ENCODE measurements at places on chromosomes 6 and 20.

DNA sequence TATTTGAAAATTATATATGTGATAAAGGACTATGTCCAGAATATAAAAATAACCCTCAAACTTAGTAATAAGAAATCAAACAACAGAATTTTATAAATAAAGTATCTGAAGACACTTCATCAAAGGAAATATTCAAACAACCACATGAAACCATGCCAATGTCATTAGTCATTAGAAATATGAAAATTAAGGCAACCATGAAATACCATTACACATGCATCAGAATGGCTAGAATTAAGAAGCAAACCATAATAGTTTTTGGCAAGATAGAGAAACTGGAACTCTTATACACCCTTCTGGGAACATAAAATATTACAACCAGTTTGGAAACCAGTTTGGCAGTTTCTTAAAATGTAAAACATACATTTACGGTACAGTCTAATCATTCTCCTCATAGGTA is 137.2 kb upstream of the ADGRB3 start:
- DNase-seq: no peak

DNA sequence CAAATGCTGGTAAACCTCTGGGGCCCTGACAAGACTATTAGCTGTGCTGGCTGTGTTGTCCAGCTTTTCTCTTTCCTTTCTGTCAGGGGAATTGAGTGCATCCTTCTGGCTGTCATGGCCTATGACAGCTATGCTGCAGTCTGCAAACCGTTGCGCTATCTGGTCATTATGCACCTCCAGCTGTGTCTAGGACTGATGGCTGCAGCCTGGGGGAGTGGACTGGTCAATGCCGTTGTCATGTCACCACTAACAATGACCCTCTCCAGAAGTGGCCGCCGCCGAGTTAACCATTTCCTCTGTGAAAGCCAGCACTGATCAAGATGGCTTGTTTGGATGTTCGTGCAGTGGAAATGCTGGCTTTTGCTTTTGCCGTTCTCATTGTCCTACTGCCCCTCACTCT is 20.3 kb downstream of the OR2B6 start:
- DNase-seq: no peak

DNA sequence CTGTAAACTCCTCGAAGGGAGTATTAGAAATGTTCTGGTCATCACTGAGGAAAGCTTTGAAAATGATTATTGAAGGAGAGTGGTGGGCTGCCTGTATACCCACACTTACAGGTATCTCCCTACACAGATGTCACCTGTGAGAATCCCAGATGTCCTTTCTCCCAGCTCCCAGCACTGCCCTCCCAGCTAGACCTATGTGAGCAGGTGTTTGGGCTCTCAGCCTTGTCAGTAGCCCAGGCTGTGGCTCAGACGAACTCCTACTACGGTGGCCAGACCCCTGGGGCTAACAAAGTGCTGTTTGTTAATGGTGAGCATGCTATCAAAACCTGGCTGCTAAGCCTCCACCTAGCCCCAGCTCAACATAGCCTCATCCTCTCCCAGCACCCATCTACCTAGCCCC is 7.1 kb downstream of the PRSS16 start:
- no peak for DNase-seq

GRCh38 chr20:62524505-62524911 is 48.7 kb upstream of the GATA5 start:
- DNase-seq: no peak

DNA sequence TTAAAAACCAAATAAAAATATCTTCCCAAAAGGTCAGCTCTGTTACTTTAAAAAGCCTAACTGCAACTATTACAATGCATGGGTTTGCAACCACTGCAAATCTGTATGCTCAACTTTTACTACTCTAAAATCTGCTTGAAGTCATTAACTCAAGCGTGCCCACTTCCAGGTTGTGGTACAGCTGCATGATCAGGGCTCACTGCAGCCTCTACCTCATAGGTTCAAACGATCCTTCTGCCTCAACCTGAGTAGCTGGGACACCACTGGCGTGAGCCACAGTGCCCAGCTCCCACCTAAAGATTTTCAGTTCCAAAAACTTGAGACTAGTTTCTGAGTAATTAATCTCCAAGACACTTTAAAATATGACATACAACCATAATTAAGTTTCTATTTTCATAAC is 8.2 kb downstream of the DIDO1 start:
- DNase-seq: peak; percentile 48

DNA sequence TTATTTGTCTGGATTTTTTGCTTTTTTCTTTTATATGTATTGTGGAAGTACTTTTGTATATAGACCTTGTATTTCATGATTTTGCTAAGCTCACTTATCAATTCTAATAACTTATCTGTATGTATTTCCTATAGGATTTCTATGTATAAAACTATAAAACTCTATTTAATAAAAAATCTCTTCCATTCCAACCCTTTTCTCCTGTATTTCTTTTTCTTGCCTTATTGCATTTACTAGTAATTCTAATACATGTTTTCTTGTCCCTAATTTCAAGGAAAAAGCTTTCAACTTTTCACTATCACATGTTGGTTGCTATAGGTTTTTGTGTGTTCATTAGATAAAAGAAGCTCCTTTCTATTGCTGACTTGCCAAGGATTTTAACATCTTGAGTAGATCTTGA is 125.3 kb downstream of the MBOAT1 start:
- no peak for DNase-seq

- no peak for DNase-seq
Observed at GRCh38 chr6:84269947-84270733, 42.7 kb upstream of the CEP162 start.

DNA sequence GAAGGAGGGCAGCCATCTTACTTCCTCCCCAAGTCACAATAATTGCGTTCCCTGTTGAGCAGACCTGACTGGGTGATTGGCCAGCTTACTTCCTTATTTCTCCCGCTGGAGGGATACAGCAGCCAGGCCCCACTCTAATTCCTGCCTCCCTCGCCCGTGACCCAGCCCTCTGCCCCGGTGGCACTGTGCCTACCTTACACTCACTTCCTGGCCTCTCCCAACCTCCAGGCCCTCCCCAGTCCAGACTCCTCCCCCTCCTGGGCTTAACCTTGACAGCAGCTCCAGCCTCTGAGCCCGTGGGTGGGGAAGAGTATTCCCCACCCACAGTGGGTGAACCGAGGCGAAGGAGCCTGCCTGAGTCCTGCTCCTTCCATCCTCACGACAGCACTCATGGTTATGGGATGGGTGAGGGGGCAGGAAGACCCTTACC is 3.0 kb downstream of the BAK1 start:
- no peak for DNase-seq

DNA sequence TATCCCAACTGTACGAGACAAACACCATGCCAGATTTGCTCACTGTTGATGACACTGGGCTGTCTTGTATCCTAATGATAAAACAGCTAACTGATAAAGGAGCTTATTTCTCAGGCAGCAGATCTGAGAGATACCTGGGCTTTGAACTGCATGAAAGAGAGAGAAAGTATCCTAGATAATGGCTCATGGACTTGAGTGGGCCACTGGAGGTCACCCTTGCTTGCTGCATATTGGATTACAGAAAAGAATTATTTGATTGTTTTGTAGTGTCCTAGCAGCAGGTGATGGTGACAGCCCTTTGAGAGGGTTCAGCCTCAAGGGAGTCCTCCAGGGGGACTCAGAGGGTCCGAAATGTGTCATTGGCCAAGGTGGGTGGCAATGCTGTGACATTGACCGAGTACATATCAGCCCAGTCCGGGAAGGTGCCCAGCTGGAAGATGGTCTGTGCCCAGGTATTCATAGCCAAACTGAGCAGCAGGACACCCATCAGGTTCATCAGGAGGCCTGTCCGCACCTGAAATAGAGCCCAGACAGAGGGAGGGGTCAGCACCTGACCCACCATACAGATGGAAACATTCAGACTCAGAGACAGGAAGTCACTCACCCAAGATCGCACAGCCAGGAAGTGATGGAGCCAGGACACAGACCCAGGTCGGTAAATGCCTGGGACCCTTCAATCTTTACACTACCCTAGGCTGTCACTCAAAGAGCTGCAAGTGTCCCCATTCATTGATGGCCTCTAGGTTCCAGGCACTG is 9.4 kb upstream of the OCSTAMP start:
- no peak for DNase-seq

GRCh38 chr20:51360451-51361201 is 181.9 kb downstream of the NFATC2 start:
- DNase-seq: no peak

DNA sequence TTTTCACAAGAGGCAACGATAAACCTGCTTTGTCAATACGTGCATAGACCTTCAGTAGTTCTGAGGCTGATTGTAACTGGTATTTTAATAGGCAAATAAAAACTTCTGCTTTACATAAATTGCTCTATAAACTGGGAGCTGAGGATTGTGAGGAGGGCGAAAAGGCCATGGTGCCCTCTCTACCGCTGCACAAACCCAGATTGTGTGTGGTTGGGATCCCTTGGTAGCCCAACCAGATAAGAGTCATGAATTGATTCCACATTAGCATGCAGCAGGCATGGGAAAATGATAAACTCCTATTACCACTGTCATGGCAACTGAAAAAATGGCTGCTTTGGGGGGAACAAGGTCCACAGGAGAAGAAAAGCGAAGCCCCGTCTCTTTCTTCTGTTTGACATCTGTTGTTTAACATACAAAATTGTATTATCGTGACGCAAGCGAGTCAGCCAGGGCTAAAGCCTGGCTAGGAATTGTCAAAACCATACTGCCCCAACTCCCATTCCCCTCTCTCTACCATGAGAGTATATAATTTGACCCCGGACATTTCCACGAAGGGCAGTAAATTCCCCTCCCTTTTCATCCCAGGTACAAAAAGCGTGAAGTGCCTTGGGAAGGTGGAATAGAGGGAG is 157.8 kb upstream of the SALL4 start:
- DNase-seq: no peak

DNA sequence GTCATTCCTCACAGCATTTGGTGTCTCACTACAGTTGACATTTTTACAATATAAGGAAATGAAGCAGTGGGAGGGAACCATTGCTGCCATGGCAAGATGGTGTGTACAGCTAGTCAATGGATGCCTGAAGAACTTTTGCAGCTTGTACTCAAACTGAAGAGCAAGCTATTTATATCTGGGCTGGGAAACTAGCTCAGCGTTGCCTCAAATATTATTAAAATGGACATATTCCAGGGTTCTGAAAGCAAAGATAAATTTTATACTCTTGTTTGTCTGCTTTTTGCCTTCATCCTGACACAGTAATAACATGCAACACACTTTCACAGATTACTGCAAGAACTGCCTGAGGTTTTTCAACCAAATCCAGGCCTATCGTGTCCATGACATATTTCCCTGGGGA is 156.4 kb upstream of the COL21A1 start:
- no peak for DNase-seq

DNA sequence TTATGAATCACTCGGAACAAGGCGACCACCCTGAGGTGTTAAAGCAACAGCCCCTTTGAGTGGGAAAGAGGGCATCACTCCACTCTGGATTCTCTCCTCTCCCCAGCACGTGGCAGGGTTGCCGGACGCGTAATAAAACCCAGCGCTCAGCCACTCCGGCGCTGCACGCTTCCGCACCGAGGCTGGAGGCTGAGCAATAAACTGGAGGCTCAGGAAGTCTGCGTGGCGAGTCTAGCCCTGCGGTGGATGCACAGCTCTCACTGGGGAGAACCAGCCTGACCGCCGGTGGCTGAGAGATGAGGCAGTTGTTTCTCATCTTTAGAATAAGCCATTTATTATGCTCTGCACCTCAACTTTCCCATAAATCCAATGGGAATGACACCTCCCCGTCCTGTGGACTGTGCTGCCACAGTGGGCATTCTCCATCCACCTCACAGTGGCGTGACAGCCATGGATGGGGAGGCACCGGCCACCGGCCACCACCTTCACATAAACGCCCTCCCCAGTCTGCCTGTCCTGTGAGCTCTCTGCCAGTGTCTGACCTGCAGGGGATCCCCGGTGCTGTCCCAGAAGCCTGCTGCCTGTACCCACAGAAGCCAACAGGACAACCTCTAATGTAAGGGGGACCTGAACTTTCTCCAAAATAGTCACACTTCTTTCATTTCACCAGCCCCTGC is 64.2 kb upstream of the GGTLC1 start:
- DNase-seq: no peak

- DNase-seq: no peak
Observed at GRCh38 chr6:55286824-55287223, 40.4 kb upstream of the GFRAL start.

- DNase-seq: no peak
Observed at GRCh38 chr6:97450087-97450486, 167.1 kb upstream of the MMS22L start.

DNA sequence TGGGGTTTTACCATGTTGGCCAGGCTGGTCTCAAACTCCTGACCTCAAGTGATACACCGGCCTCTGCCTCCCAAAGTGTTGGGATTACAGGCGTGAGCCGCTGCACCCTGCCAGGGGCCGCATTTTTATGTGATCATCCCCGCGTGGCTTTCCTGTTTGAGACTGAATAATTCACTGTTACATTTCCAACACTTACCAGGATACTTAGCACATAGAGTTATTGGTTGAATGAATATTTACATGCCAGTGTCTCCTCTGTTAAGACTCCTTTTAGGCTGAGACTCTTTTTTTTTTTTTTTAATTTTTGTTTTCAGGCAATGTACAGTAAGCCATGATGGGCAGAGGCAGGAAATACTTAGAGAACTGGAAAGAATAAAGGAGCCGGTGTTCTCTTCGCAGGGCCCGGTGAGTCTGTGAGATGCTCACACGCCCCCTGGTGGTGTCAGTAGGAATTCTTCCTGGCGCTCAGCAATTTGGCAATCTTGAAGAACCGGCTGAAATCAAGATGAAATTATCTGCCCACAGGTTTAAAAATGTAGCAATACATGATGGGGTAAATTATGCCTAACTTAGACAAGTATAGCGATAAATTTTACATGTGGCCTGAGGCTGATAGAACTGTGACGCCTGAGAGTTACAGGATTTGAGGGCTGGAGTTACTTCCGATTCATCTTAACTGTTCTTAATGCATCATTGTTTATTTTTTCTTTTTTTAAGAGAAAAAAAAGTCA is 7.6 kb upstream of the RNF114 start:
- peak; percentile 88 for DNase-seq

DNA sequence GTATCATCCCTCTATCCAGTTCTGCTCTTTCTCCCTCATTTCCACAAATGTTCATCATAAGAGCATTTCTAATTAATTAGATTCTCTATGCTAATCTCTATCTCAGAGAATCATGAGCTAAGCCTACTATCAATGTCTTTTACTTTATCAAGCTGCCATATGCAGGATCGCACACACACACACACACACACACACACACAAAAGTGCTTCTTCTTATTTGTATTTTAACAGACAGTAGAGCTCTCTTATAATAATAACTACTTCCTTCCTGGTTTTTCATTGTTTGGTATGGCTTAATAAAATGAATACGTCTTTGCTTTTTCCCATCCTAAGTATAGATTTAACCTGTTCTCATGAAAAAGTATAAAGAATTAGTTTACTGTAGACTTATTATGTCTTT is 170.2 kb downstream of the HAO1 start:
- DNase-seq: no peak

DNA sequence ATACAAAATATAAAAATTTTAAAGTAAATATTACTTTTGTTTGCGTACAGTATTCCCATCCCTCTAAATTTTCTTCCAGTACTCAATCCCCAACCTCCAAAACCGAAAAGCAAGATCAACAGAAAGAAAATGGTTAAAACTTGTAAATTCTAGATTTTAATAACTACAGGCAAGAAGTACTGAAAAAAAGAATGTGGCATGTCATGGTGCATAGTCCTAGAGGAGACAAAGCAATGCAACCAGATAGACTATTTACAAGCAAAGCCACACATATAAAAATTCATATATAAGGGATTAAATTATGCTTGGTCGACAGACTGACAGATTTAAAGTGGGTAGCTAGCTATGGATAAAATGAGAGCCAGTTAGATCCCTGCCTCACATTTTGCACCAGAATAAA is 56.5 kb upstream of the HFE start:
- DNase-seq: no peak
